ENCODE measurements at places on chromosomes 4 and X. TPM values are rescaled to one million over a fixed set of nuclear protein-coding genes. Genes with fewer than 3 reads are reported as not detected.

RPA4 gene
- total RNA-seq = 0.81 TPM

CNKSR2 gene
- 15.7 TPM for total RNA-seq

DNA sequence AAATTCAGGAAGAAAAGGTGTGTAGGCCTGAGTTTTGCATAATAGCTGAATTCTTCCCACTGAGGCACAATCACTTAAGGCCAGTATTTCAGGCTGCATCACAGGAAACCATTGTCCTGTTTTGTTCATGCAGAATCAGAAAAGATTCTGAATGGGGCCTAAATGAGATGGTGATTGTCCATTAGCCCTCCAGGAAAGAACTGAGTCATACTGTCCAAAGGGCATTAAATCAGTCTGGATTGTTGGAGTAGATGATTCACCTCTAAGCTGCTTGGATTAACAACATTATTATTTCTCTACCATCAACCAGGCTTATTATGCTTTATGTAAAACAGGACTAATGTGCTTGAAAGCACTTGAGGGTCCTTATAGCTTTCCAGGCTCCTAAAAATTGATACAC lies 36.2 kb downstream of the CT47B1 start:
- DNase-seq = no peak

DNA sequence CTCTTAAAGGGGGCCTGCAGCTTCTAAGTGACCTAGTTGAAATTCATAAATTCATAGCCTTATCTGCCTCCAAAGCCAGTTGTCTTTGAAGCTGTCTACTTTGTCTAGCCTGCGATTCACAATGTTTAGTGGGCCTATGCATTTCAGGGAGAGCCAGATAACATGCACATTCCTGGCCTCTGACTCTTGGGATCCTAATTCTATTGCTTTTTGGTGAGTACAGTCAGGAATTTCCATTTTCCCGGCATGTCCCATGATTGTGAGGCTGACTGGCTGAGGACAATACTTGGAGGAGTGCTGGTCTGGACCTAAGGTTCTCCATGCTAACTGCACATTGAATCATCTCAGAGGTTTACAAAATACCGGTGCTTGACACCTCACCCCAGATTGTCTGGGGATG lies 155.0 kb downstream of the MSL3 start:
- DNase-seq = no peak

DNA sequence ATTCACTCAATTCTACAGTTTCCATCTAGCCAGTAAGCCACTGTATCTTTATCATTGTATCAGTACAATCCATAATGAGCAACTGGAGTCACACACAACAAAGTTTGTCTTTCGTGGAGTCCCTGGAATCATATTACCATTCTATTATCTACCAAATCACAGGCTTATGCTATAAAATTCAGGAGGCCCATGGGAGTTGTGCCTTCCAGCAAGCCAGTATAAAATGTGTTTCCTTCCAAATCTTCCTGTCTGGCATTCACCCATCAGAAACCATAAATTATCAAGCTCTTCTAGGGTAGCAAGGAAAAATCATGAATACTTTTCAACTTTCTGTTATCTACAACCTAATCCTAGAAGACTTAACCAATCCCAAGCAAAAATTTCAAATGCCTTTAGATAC lies 1383.3 kb upstream of the PCDH7 start:
- no peak for DNase-seq

- DNase-seq = no peak
Observed at GRCh38 chr4:38364383-38364963, 299.5 kb upstream of the KLF3 start.

CENPE gene
- 2.4 TPM for total RNA-seq

All from activated B cell treated with CpG ODN at 0.5 μM for 24 hours (primary cell).